SIG-M5 (cell line): ENCODE measurements at places on chromosomes 1 and 21.

DNA sequence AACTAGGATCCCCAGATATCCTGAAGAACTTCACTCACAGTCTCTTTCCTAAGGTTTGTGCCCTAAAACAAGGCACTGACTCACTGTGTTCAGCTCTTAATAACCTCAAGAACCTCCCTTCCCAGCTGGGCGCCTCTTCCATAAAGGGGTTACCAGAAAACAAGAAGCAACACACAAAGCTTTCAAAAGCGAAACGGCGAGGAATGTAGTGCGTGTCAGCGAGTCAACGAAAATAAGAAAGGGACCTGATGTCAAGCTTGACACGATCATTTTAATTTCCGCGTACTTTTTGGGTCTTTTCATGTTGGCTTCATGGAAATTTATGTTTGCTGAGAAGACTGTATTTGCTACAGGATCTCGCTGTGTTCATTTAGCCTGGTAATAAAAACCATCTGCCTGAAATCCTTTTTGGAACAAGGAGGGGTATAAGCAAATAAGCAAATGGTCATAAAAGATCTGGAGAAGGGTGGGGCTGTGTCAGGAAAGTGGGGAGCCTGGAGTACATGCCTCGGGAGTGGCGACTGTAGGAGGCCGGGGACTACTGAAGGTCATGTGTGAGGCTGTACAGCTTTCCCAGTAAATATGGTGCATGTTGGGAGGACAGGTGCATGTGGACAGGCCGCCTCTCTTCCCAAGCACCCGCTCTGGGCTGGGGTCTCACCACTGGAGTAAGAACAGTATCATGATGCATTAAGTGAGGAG is 11.4 kb upstream of the CLDN14 start:
- no peak for DNase-seq

DNA sequence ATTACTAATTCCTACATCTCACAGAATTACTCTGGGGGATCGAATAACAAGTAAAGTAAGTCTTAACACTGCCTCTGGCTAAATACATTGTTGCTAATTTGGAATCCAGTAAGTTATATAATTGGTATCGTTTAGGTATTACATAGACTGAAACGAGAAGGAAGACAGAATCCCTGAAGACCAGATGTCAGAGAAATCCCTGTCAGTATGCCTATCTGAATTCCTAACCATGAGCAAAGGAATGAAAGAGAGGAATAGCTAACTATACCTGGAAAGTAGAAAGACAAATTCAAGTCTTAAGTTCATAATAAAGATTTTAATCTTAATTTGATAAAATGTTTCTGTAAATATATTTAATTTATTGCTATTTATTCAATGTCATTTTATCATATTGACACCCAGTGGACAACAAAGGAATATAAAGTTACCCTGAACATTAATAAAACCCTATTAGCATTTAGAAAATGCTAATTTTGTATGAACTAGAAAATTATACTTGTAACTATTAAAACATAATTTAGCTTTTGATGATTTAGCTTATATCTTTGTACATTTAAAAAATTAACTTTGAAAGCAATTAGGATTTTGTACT is 11.4 kb downstream of the DEPDC1 start:
- no peak for DNase-seq

DNA sequence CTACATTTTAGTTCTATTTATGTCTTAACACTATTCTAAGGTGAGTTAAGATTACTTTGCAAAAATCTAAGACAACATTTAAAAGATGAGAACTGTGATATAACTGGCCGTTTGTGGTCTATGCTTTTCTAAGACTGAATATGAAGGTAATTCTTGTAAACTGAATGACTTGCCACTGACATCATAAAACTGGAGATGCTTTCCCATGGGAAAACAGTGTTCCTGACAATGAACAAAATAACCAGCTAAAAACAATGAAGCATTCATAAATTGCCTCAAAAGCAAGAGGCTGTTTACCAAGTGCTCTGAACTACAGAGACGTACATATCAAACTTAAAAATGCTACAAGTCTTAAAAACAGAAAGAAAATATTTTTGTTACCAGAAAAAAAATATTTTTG is 54.7 kb downstream of the APP start:
- no peak for DNase-seq

- no peak for DNase-seq
These were observed 179.3 kb downstream of the BARHL2 start for GRCh38 chr1:90537606-90538362.

- DNase-seq, result no peak
These were observed 195.7 kb upstream of the KIAA0040 start for GRCh38 chr1:175388285-175388684.

- no peak for DNase-seq
These were observed 1097.8 kb downstream of the TTLL7 start for GRCh38 chr1:82901118-82901517.

DNA sequence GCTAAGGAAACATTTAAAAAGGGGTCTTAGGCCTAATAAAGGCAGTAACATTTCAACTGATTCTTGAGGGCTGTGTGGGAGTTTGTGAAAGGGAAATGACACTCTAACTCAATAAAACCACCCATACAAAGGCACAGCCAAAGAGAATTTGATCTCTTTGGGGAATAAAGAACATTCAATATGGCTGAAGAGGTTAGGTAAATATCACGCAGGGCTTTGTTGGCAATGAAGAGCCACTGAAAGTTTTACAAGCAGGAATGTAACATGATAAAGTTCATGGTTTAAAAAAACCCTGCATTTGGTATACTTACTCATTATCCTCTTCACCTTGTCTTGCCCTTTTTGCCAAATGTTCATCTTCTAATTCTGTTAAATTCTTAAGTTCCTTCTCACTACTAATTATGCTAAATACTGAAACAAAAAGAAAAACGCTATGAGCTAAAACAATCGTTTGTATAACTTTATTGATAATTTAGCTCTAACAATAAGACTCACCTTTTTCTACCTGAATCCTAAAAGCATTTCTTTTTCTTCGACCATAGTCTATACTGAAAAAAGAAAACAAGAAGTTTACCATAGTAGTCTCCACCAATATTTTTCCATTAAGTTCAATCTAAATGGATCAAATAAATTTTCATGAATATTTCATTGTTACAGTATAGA is 12.5 kb downstream of the NVL start:
- no peak for DNase-seq

DNA sequence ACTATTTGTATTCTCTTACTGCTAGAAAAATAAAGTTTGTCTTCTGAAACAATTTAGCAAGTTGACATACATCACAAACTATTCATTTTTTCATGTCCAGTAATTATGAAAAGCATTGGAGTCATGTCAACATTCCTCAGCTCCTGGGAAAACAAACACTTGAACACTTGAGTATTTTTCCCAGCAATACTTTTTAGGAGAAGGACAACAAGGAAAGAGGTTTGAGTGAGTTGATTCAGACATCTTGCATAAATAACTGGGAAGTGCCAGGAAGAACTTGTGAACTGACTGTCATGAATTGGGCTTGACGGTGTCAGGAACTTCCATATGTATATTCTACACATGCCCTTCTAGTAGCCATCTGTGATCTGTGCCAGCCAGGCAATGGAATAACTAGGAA is 195.6 kb downstream of the HMCN1 start:
- no peak for DNase-seq

DNA sequence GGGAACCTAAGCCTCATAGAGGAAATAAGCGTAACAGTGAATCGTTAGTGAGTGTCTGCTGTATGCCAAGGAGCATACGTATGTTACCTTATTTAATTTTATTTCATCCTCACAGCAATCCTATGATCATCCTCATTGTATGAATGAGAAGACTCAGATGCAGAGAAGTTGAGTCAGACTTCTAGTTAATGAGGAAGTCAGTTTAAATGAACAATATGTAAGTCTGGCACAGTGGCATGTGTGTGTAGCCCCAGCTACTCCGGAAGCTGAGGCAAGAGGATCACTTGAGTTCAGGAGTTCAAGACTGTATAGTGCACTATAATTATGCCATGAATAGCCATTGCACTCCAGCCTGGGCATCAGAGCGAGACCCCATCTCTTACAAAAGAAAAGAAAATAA is 148.0 kb downstream of the ZZZ3 start:
- no peak for DNase-seq

- DNase-seq, result no peak
These were observed 338.2 kb downstream of the KIF26B start for GRCh38 chr1:245493029-245493428.

- no peak for DNase-seq
These were observed at the start of gene KIF26B for GRCh38 chr1:245154429-245155271. TSS of gene KIF26B (plus strand) at chr1:245154985. CDS start at chr1:245155425, 440 bp downstream.

DNA sequence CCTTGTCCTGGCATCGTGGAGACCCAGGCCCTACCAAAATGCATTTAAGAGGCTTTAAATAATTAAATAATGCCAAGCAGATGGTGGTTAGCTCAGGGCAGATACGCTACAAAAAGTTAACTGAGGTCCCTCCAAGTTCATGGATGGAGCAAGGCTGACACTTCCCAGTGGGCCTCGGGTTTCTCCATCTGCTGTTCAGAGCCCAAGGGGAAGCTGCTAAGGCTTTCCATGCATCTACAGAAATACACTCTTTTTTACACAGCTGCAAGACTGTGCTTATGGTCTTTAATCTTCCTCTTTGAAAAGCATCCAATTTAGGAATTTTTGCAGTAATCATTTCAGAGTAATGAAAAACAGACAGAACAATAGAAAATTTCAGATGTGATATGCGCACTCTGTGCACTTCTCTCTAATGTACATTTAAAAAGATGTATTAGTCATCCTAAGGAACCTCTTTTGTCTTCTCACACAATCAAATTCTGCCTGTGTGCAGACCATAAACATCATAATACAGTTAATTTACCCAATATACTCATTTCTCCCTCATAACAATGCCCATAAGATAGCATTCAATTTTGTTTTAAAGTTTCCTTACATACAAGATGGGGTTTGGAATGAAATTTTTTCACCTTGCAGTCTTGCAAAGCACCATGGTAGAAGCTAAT is 173.2 kb upstream of the ATP1B1 start:
- DNase-seq, result no peak

- no peak for DNase-seq
These were observed 365.3 kb upstream of the PROX1 start for GRCh38 chr1:213622365-213623063.

GRCh38 chr1:244361764-244362473 is 89.8 kb downstream of the ADSS2 start:
- no peak for DNase-seq

DNA sequence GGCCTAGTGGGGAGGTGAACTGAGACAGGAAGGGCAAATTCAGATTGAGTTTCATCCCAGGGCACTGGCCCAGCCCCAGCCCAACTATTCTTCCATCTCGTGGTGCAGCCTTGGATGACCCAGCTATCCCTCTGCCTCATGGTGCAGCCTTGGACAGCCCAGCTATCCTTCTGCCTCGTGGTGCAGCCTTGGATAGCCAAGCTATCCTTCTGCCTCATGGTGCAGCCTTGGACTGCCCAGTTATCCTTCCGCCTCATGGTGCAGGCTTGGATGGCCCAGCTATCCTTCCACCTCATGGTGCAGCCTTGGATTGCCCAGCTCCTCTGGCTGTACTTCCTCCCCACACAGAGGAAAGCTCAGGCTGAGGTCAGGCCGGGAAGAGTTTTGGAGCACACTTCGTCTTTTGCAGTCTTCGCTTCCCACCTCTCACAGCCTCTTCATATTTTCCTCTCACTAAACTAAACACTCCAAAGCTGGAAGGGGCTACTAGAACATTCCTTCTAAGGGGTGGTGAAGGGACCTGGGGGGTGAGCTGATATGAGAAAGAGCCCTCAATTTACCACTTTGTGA is 69.8 kb upstream of the TTC34 start:
- DNase-seq, result no peak

DNA sequence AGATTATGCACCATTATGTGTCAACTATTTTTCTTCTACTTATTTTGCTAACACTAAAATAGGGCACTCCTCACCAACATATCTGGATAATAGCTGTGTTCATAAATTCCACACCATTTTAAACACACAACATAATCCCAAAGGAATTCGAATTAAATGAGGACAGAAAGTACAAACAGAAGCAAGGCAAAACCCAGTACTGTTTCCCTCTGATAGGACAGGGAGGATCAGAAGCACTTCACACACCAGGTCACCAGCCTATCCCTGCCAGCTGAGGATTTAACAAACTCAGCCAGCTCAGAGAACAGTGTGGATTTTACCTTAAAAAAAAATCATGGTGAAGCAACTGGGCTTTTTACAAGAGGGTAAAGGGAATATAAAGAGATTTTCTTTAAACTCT is 20.0 kb downstream of the CRYZ start:
- DNase-seq, result no peak

DNA sequence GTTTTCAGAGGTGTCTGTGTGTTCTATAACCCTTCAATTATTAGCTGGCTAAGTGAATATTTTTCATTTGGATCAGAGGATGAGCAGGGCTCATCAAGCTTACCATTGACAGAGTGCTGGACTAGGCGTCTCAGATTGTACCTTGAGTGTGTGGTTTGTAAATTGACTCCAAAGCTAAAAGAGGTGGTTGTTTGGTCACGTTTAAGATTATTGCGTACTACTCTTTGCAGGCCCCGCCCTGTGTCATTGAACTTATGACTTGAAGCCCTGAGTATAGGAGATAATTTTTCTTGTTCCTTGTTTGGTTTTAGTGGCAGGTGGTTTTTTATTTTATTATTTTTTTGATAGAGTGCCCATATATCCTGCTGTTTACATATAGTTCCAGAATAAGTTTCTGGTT is 17.7 kb downstream of the MRPS6 start:
- no peak for DNase-seq

- DNase-seq, result no peak
These were observed 121.1 kb downstream of the FOXD2 start for GRCh38 chr1:47558601-47559593.

- no peak for DNase-seq
These were observed 1.8 kb downstream of the SPRR1B start for GRCh38 chr1:153032677-153033308.

- no peak for DNase-seq
These were observed 8.3 kb downstream of the ACTRT2 start for GRCh38 chr1:3029481-3029961.

- no peak for DNase-seq
These were observed 97.3 kb upstream of the HMCN1 start for GRCh38 chr1:185636848-185637247.

GRCh38 chr21:29504751-29505321 is 206.1 kb downstream of the BACH1 start:
- DNase-seq, result no peak

DNA sequence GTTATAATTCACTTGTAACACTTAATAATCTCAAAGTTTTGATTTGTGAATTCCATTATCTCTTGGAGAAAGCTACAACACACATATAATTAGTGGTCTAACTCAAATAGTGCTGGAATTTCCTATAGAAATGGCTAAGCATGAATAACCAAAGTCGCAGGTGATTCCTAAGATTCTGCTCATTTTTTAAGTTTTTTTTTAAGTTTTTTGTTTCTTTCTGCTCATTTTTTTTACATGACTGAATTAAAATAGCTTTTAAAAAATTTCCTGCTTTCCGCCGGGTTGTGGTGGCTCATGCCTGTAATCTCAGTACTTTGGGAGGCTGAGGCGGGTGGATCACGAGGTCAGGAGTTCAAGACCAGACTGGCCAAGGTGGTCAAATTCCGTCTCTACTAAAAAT is 90.4 kb downstream of the APP start:
- no peak for DNase-seq

GRCh38 chr1:52424813-52425212 is 20.4 kb downstream of the PRPF38A start:
- no peak for DNase-seq

GRCh38 chr1:234936612-234937389 is 191.8 kb downstream of the TOMM20 start:
- no peak for DNase-seq
